ENCODE measurements at places on chromosomes 7 and 10.

DNA sequence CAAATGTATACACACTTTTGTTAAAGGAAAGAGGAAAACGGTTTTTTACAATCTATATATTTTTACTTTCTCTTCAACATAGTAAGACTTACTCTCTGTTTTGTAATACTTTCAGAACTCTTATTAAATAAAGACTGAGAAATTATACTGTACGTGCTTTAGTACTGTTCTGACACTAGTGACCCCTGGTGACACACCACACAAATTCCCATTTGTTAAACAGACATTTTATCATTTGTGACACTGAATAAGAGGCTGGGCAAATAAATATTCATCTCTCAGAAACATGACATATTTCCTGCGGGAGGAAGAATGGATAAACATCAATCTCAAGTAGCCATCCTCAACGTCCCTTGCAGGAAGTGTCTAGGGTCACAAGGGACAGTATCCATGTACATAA is 68.9 kb upstream of the ZNF33B start:
- DNase-seq: no peak

DNA sequence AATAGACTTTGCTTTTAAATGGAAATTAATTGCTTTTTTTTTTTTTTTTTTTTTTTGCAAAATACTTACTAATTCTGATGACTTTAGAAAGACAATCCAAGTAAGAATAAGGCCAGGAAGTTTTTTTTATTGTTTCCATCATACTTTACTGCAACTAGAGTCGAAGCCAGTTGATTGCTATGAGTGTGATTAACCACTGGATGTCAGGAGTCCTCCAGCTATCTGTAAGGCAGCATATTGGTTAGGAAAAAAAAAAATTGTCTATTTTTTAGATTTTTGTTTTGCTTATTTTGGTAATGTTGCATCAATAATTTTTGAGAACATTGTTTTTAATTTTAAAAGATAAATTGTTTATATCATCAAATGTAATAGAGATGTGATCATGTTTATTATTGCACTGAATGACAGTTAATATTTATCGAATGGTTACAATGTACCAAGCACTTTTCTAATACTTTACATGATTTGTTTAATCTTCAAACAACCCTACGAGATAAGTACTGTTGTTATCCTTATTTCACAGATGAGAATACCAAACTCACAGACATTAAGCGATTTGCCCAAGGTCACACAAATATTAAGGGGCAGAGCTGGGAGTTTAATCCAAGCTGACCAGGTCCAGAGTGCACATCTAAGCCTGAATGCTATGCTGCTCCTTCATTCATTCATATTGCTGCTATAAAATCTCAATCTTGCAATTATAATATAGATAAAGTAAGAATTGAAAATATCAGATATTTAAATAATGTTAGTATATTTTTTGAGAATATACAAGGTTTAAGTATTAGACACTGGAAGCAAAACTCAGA is 19.9 kb upstream of the LMOD2 start:
- DNase-seq: no peak

GRCh38 chr10:71052076-71052660 is 160.2 kb upstream of the UNC5B start:
- no peak for DNase-seq

DNA sequence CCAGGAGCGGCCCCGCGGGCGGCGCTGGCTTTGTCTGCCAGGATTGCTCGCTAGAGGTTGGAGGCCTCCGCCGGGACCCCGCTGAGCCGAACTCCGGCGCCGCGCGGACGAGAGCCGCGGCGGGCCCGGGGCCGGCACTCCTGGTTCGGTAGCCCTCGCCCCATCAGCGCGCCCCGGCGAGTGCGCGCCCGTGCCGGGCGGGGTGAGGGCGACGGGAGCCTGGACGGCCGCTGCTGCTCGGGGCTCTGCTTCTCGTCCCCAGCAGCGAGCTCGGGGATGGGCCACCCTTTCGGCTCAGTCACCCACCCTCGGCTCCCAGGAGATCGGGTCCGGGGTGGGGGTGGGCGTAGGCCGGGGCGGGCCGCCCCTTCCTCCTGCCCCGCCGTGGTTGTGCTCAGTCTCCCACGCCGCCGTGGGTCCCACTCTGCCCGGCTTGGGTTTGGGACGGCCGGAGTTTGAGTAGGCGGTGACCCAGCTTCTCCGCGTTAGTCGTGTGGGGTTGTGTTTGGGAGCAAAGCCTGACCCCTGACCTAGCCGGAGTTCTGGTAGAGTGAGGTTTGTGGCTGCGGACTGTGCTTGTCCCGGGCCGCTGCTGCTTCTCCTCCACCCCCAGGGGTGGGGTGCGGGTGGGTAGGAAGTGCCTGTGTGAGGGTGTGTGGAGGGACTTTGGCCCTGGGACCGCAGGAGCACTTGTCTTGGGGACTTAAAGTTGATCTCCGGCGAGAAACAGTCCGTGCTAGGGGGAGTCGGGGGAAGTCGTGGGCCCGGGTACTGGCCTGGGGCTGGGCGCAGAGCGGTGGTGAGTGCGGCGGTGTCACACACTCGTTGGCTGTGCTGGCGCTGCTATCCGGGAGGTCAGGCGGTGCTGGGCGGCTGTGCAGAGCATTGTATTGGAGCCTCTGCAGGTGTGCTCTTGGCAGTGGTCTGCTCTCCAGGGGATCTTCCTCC is 677 bp downstream of the TSPAN14 start:
- DNase-seq: no peak

GRCh38 chr10:100889546-100889945 is 23.2 kb upstream of the SLF2 start:
- DNase-seq: no peak

DNA sequence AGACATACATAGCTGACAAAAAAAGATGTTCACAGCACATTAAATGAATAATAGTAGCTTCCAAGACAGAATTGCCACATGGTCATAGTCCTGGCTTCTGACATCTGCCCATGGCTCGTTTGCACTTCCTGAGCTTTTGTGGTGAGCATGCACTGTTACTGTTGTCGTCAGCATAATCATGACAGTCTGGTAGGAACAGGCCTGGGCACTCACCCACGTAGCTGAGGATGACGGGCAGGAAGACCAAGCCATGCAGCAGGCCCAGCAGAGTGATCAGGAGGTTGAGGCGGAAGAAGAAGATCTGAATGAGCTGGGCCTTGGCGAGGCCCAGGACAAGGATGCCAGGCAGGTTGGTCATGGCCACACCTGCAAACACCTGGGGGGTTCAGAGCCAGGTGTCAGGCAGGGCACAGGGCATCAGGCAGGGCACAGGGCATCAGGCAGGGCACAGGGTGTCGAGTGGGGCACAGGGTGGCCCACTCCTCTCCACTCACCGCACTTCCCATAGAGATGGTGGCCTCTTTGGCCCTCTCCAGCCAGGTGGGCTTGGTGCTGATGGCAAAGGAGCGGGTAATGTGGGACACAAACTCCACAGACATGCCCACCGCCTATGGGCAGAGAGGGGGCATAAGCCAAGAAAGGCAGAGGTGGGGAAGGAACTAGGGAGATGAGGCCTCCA is 25.3 kb upstream of the NUDCD3 start:
- no peak for DNase-seq

DNA sequence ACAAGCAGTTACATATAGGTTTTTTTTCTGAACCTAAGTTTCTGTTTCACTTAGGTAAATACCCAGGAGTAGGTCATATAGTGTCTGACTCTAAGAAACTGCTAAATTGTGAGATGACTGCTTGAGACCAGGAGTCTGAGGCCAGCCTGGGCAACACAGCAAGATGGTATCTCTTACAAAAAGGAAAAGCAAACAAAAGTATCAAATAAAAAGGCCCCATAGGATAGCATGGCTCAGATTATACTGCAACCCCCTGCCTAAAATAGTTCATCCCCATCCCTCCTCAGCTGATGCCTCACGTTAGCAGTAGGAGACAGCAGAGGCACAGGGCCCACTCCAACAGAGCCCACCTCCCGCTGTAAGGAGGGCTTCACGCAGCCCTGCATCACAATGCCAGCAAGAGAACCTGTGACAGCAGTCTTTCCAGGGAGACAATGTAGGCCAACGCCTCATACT is 90.3 kb downstream of the SRPK2 start:
- no peak for DNase-seq

- no peak for DNase-seq
Observed at GRCh38 chr7:47654672-47655298, 72.9 kb upstream of the TNS3 start.

- no peak for DNase-seq
Observed at GRCh38 chr7:12178317-12178716, 32.8 kb upstream of the TMEM106B start.

DNA sequence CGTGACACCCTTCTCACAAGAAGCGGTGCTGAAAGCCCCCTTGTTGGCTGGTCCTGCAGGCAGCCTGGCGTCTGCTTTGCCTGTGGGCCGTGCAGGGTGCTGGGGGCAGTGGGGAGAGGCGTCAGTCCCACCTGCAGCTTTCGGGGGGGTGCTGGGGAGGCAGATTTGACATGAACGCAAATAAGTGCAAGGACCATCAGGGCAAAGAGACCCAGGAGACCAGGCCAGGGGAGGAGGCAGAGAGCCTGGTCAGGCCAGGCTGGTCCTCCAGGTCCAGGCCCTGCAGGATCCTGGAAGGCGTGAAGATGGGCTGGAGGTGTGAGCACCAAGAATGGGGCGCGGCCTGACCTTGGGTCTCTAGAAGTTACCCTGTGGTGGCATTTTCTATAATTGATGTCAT is 81.6 kb downstream of the MGMT start:
- DNase-seq: no peak

- no peak for DNase-seq
Observed at GRCh38 chr7:45367026-45367425, 207.1 kb upstream of the ADCY1 start.

GRCh38 chr7:5423306-5423975 is at the start of gene TNRC18:
Gene TNRC18 (minus strand): TSS chr7:5423834. CDS start chr7:5421246, 2,588 bp downstream.
- DNase-seq: no peak

- no peak for DNase-seq
Observed at GRCh38 chr10:132482090-132482800, 55.3 kb upstream of the INPP5A start.

DNA sequence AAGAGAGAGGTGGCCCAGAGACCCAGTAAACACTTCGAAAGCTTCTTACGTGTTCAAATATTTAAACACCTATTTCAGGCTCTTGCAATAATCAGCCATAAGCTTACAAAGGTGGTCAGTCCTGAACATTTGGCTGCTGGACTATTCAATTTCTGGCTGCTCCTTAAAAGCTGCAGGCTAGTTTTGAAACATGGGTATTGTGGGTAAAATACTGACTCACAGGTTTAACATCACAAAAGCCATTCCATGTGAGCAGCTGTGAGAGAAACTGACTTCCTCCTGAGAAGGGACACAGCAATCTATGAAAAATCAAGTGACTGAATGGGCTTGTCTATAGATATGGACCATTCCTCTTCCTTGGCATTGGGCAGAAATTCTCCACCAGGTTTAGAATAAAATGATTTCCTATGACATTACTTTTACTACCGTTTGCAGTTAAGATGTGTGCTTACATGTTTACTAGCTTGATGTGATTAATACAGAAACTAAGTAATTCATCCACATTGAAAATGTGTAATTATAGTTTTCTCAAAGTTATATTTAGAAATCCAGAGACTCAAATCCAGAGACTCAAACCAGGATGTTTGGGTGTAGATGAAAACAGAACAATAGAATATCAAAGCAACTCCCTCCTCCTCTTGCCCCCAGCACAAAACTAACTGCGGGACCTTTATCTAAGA is 252.3 kb downstream of the GATA3 start:
- no peak for DNase-seq

- peak; percentile 61 for DNase-seq
Observed at GRCh38 chr10:63217120-63217605, 84.0 kb downstream of the NRBF2 start.

DNA sequence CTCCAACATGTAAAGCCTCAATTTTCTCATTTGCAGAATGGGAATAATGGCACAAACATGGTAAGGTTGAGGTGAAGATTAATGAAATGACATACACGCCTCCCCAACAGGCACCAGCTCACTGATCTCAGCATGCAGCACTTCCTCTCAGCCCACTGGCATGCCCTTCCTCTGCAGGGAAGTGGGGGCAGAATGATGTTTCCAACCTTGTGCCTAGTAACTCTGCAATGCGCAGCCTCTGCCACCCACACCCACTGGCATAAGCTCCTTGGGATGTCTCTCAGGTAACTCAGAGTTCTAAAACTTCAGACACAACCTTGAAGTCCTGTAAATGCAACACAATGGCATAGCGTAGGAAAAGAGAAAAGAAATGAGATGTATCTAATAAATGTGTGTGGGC is 540.7 kb downstream of the HTR7 start:
- DNase-seq: no peak

- no peak for DNase-seq
Observed at GRCh38 chr10:1737222-1738061, at the start of gene ADARB2. Gene ADARB2 (minus strand): TSS chr10:1737525.

GRCh38 chr7:137791930-137792329 is 54.8 kb downstream of the DGKI start:
- DNase-seq: no peak

GRCh38 chr7:115471891-115472290 is 550.0 kb downstream of the MDFIC start:
- no peak for DNase-seq

DNA sequence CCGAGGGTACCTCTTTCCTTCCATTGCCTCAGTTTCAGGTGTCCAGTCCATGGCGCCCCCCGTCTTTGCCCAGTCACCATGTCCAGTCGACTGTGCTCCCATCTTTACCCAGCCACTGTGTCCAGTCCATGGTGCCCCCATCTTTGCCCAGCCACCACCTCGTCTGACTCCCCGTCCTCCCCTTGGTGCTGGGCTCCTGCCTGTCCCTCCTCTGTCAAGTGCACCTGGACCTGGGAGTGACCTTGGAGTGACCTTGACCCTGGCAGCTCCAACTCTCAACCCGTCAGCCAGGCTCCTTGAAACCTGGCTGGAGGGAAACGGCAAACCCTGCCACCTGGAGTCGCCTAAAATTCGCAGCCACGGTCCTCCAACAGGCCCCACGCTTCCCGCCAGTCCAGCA is 180.2 kb downstream of the ADARB2 start:
- DNase-seq: no peak

DNA sequence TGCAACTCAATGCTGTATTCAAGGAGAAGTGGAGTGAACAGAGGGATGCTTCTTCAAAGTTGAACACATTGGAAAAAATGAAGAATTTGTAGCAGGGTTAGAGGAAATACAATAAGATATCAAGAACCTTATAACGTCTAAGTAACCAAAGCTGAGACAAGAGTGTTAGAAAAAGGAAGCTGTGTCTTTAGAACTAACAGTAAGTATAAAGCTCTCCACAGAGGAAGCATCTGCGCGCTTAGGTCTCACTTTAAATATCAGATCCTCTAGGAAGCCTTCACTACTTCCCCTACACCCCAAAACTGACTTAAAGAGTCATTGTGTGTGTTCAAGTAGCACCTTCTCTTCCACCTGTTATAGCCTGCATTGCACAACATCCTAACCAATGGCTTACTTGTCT is 43.0 kb downstream of the CH25H start:
- DNase-seq: no peak
